ENCODE measurements at places on chromosomes 3 and 15.

DNA sequence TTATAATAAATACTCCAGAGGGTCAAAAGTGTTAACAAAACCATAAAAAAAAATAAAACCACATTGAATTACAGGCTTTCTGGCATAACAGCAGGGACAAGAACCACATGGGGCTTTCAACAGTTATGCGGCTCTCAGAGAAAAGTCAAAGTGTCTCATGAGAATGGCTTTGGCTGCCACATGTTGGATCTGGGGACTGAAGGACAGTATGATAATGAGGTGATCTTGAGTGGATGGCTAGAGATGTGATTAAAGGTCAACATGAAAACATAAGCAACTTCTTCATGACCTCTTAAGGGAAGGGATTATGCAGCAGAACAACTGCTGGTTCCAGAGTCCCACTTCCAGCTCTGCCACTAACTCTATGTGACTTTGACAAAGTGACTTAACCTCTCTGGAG is 5.2 kb downstream of the RAB27A start:
- no peak for DNase-seq

- DNase-seq, result no peak
These were observed 224.7 kb upstream of the SATB1 start for GRCh38 chr3:18649666-18650363.

GRCh38 chr15:51088585-51088984 is 6.1 kb downstream of the TNFAIP8L3 start:
- no peak for DNase-seq

DNA sequence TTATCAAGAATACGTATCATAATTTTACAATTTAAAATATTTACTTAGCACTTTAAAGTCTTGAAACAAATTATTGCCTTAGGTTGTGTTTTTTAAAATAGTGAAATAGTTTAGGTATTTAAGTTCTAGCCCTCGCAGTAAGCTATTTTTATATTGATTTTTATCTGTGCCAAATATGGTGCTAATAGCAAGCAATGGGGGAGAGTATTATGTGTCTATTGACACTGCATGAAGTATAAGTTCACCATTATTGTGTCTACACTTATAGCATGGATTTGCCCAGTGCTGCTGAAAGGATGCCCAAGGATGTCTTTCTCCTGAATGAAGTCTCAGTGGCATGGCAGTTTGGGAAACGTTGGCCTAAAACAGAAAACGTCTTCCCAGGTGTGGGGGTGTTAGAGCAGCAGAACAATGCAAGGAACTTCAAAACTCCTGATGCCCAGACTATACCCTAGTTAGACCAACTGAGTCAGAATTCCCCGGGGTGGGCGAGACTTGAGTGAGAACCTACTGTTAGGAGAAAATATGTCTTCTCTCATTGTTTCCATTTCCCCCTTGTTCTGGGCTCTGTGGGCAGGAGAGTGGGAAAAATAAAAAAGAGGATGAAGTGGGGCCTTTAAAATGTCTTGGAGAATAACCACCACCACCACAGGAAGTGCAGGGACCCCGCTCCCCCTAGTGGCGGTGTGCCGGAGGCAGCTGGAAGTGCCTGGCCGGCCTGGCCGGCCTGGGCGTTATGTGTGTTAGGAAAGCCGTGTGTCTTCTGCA is 104.2 kb upstream of the SLC7A14 start:
- no peak for DNase-seq

DNA sequence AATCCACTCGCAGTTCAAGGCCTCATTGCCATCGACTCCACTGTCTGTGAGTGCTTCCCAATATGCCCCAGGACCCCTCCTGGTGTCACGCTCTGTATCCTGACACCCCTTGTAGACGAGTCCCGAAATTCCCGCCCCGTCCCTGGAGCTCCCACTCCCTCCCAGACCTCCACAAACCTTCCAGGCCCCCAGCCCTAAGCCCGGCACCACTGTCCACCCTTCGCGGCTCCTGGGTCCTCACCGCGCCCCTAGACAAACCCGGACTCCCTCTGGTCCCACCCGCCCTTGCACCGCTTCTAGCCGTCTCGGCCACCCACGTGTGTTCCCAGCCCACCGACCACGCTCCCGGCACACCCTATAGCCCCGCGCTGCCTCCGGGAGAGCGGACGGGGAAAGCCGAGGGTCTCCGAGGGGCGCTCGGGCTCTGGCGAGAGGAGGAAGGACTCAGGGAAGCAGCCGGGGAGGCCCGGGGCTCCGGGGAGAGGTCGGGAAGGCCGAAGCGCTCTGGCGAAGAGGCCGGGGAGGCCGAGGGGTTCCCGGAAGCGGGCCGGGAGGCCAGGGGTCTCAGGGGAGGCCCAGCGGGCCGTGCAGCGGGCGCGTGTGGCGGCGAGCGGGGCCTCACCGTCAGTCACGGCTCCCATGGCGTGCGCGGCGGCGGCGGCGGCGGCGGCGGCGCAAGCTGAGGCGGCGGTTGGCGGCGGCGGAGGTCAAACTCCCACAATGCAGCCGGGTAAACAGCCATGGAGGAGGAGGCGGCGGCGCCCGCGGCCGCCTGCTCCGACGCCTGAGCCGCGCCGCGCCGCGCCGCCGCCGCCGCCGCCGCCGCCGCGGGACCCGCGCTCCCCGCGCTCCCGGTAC is at the start of the genes ATXN7 and THOC7:
Gene ATXN7 (plus strand): TSS at position 718 of the 858 bp plus-strand sequence. CDS start 48,732 bp downstream, outside the sequence.
Gene THOC7 (minus strand): TSS at position 656 of the 858 bp plus-strand sequence. CDS start 15 bp downstream, at position 641.
- DNase-seq, result no peak

- no peak for DNase-seq
These were observed 33.6 kb downstream of the WNT7A start for GRCh38 chr3:13846238-13846637.

GRCh38 chr15:68621535-68621934 is 42.7 kb downstream of the CORO2B start:
- DNase-seq, result no peak

DNA sequence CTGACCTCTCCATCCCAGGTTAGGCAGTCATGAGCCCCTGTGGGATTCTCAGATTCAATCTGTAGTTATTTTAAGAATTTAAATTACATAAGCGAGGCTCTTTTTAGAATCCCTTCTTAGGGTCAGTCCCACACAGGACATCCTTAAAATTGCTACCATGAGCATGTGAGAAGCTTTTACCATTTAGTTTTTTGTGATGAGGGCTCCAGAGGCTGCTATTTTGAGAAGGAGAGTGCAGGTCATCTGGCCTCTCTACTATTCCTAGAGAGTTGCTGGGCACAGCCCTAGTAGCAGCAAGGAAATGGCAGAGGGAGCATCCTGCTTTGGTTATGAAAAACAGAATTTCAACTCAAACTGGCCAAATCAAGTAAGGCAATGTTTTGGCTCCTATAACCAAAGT is 13.6 kb upstream of the CADPS start:
- no peak for DNase-seq

DNA sequence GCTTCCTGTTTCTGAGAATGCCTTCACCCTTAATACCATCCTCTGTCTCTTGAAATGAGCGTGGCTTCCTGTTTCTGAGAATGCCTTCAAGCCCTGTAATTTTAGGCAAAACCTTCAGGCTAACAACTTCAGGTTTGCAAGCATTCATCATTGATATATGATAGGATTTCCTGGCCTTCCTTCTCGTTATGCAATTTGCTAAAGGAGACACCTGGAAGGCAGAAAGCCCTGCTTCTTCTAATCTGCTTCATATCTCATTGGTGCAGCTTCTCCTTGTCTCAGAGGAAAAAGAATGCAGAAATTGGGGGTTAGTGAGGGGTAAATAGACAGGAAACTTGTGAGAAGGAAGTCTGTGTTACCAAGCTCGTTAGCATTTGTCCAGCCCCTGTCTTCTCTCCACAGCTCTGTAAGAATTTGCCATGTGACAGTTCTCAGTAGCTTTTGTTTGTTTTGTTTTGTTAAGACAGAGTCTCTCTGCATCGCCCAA is 7.3 kb downstream of the ARL6IP5 start:
- DNase-seq, result no peak

DNA sequence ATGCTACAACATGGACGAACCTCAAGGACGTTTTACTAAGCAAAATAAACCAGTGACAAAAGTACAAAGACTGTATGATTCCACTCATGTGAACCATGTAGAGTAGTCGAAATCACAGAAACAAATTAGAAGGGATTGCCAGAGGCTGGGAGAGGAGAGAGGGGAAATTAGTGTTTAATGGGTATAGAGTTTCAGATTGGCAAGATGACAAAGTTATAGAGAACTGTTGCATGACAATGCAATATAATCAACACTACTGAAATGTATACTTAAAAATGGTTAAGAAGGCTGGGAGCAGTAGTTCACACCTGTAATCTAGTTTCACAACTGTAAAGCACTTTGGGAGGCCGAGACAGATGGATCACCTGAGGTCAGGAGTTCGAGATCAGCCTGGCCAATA is 36.9 kb downstream of the PLS1 start:
- no peak for DNase-seq

GRCh38 chr15:45386420-45386819 is 8.1 kb upstream of the GATM start:
- no peak for DNase-seq
